ENCODE measurements at places on chromosomes 13 and 19. TPM values are rescaled to one million over a fixed set of nuclear protein-coding genes. Genes with fewer than 3 reads are reported as not detected.

The C19orf67 gene
- total RNA-seq: not detected

The KANK3 gene
- total RNA-seq: 28.2 TPM

The KLK6 gene
- total RNA-seq: 8.8 TPM

The SLC46A3 gene
- total RNA-seq: 10.1 TPM

The CLDN10 gene
- total RNA-seq: not detected

The ADM5 gene
- total RNA-seq: 3.7 TPM

The EDNRB gene
- total RNA-seq: 31.1 TPM

The ZNF556 gene
- 0.80 TPM for total RNA-seq

The NUFIP1 gene
- total RNA-seq: 6.3 TPM

The ZNF549 gene
- total RNA-seq: 9.5 TPM

The ZNF749 gene
- total RNA-seq: 9.7 TPM

The SSC5D gene
- 13.5 TPM for total RNA-seq

DNA sequence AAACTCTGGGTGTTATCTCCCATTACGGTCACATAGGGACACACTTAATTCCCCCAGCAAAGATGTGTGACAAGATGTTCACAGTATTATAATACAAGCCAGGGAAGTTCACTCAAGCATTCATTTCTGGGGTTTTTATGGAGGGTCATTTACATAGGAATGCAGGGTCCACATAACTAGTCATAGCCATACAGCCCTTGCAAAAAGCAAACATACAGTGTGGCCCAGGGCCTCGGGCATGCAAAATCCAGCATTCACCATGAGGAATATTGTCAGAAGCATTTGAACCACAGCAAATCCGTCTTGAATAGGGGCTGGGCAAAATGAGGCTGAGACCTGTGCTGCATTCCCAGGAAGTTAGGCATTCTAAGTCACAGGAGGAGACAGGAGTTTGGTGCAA is 13.0 kb upstream of the ZNF460 start:
- no peak for DNase-seq

GRCh38 chr19:17679526-17680229 is 8.5 kb downstream of the UNC13A start:
- no peak for DNase-seq

- no peak for DNase-seq
Measured at GRCh38 chr13:100625447-100625846, 36.9 kb upstream of the GGACT start.

- DNase-seq: no peak
Measured at GRCh38 chr13:60028021-60028420, 135.7 kb downstream of the DIAPH3 start.

DNA sequence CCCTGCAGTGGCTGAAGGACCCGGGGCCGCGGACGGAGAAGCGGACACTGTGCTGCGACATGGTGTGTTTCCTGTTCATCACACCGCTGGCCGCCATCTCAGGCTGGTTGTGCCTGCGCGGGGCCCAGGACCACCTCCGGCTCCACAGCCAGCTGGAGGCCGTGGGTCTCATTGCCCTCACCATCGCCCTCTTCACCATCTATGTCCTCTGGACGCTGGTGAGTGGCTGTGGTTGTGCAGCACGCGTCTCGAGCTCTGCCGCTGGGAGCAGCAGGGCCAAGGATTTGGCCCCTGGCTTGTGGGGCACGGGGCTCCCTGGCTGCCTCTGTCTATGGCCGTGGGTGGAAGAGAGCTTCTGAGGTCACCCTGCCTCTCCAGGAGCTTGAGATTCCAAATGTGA is 14.1 kb upstream of the HNRNPM start:
- DNase-seq: no peak

DNA sequence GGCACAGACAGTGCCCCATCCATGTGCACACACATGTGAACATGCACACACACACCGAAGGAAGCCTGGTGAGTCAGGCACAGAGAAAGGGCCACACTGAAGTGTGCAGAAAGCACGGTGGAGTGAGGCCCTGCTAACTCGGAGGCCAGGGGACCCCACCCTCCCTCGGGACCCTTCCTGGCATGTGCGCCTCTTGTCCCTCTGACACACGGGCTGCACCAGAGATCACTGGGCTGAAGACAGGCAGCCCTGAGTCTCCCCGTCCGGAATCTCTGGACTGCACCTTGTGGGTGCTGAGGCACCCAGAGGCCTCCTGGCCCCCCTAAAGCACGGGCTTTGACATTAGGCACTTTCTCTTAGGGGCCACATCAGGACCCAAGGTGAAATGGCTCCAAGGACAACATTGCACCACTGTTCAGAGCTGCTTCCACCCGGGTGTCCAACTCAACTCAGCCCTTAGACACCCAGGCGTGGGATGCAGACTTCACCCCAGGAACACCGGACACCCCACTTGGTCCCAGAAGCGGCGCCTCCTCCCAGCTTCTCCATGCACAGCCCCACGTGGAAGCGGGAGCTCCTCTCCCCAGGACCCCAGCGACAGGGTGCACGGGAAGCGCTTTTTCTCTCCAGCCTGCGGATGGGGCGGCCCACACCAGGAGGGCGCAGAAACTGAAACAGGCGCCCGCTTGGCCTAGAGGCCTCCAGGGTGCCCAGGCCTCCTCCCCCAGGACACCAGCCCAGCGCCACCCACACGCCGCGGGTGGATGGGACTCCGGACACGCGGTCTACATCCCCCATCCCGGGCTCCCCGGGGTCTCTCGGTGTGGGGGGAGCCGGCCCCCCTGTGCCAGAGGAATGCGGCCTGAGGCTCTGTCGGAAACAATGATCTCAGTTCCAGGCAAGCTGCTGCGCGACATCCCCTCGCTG is 90.2 kb downstream of the SPACA7 start:
- no peak for DNase-seq

DNA sequence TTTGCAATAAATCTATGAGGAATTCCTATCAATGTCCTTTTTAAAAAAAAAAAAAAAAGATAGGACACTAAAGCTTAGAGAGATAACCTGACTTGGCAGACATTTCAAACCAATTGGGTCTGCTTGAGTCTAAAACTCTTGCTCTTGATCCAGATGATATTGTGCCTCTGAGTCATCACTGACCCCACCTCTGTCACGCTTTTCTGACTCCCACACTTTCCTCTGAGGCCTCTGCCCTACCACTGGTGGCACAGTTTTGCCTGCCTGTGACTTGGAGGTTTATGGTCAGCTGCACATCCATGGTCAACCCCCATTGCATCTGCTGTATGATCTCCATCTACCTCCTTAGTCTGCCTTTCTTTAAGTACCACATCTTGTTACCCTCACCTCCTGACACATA is 328.7 kb downstream of the SPRY2 start:
- DNase-seq: no peak

GRCh38 chr13:113110852-113111315 is 5.3 kb downstream of the F7 start:
- DNase-seq: peak; percentile 44

DNA sequence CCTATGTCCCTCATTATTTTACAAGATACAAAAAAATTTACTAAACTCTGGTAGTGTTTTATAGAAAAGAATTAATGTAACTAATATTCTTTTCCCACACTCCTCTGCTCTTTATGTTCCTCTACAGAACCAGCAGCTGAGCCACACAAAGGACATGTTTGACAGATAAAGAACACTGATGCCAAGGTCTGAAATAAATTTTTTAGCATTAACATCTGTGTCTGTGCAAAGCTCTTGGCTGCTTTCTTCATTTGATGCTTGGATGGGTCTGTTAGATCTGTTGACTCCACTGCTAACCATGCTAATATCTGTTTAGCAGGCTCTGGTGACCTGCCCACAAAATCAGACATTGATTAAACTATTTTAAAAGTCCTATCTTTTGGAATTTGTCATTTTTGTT is 2363.8 kb downstream of the PCDH9 start:
- no peak for DNase-seq

GRCh38 chr19:32457571-32458158 is 52.1 kb downstream of the DPY19L3 start:
- no peak for DNase-seq

GRCh38 chr13:88112526-88112925 is 441.4 kb downstream of the SLITRK5 start:
- DNase-seq: no peak

- DNase-seq: peak; percentile 82
Measured at GRCh38 chr19:9205501-9206113, 13.8 kb downstream of the OR7D4 start.

DNA sequence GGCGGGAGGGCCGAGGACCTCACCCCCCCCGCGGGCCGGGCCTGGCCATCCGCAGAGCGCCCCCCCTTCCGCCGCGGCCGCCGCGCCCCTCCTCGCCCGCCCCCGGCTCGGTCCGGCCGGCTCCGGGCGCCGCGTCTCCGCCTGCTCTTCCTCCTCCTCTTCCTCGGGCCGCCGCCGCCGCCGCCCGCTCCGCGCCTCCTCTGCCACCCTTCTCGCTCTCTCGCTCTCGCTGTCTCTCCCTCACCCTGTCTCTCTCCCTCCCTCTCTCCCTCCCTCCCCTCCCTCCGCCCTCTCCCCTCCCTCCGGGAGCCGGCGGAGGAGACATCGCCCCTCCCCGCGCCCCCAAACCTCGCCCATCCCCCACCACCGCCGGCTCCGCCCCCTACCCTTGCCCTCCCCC is at the start of gene SHANK1:
Gene SHANK1 (minus strand): TSS at position 237 of the 400 bp plus-strand sequence. CDS start 2,883 bp downstream, outside the sequence.
- no peak for DNase-seq

DNA sequence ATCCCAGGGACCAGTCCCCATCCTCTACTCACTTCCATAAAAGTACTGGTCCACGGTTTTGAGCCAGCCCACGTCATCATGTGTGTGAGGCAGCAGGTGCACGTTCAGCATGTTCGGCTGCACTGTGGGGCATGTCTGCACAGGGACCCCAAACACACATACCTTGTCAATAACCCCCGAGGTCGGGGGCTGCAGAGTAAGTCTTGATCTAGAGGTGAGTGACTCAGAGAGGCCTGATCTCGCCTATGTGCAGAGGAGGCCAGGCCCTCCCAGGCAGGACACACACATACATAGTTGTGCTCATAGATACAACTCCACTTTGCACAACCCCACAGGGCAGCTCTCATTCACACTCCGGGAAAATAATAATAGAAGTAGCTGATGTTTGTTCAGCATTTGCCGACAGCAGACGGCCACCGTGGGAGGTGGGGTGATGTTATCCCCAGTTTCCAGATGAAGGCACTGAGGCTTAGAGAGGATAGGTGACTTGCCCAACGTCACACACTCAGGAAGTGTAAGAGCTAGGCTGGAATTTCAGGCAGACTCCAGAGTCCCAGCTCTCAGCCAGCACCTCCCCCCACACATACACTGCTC is 774 bp downstream of the MAN2B1 start:
- DNase-seq: no peak

DNA sequence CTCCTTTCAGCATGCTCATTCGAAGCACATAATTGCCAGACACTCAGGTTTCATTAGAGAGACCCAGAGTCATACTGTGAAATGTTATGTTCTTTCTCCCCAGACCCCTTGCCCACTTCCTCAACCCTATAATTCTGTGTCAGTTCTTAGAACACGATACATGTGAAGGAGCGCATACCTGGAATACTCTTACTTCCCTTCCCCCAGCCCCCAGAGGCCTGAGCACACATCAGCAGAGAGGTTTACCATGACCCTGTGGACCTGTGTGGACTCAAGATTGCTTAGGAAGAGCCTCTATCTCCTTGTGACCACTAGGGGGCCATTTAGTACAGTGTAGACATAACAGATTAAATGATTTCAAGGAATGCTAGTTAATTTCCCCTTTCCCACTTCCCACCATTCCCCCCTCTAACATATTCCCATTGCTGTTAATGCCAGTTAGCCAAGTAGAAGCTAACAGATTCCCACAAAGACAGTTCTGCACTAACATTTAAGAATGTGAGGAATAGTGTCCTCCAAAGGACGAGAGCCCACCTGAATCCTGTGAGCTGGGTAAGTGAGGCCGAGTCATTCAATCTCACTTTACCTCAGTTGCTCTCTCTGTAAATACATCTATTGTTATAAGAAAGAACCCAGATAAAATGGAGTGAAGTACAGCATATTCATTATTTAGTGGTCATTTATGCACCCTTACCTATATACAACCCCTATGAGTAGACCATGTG is 154.2 kb upstream of the MAB21L1 start:
- no peak for DNase-seq

DNA sequence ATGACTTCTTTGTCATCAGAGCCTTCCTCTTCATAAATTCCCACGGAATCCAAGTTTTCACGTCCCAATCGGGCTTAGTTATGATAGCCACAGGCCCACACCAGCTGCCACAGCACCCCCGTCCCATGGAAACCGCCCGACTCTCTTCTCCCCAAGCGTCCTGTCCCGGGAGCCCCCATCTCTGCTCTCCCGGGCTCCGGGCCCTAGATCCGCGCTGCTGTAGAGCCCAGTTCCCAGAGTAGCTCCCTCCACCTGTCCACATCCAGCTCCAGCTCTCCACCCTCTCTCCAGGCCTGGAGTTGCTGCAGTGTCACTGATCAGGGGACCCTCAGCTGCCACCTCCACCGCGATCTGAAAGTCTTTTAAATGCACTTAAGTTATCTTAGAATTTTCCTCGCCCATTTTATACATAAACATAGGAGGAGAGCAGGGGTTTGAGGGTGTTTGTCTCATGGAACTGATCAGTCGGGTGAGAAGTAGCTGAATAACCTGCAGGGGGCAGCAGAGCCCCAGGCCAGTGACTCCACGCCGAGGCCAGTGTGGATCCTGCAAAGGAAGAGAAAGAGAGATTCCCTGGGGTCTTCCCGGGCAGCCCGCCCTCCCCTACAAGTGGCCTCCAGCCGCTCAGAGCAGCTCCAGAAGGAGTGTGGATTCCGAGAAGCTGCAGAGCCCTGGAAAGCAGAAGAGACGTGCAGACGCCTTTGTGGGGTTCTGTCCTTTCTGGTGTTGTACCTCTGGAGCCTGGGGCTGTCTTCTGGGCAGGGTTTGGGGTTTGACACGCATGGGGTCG is 1.1 kb upstream of the ZNF763 start:
- peak; percentile 91 for DNase-seq

- no peak for DNase-seq
Measured at GRCh38 chr19:18637673-18638630, 1.1 kb downstream of the KLHL26 start.

DNA sequence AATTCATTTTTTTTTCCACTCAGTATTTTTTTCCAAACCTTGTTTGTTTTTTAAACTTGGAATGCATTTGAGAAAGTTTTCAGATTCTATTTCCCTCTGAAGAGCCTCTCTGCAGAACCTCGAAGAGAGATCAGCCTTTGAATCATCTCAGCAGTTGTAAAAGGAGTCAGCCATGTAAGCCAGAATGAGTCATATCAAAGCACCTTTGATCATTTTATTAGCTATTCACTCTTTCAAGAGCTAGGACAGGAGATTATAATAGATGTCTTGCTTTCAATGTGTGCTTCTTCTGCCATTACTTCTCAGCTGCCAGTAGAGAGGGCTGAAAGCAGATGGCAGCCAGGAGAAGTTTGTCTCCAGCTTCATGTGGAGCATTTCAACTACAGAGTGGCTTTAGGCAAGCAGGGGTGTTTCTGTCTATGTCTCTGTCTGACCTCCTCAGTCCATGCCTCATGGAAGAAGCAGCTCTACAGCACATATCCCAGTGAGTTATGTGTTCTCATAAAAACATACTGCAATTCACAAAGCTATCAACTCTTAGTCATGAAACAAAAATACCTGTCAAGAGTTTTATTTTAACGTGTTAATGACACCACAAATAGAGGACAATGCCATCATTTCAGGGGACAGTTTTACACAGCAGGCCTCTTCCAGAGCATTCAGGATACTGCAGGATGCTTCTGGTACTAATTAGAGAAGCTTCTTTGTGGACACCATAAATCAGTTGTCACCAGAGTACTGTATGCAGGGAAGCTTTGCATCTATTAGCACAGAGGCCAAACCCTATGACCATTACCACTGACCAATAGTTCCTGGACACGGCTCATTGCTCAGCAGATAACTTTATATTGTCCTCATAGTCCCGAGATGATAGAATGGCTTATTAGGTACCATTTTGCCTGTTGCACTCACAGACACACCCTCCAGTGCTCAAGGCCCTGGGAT is 94.3 kb downstream of the NHLRC3 start:
- DNase-seq: no peak

Data from sciatic nerve (tissue), 2 donors.